ENCODE measurements at places on chromosomes 6 and 20.

GRCh38 chr20:35796571-35796970 lies 24.8 kb downstream of the PHF20 start:
- no peak for ATAC-seq

GRCh38 chr6:111598181-111598580 lies 7.5 kb downstream of the TRAF3IP2 start:
- ATAC-seq = no peak

GRCh38 chr6:128204616-128205015 lies 303.8 kb upstream of the THEMIS start:
- peak; percentile 65 for ATAC-seq

- no peak for ATAC-seq
These were observed 33.1 kb downstream of the CDH4 start for GRCh38 chr20:61285152-61285645.

GRCh38 chr6:44804546-44805159 lies 417.1 kb downstream of the CDC5L start:
- ATAC-seq = no peak

- ATAC-seq = peak; percentile 42
These were observed 22.9 kb downstream of the HLA-DRA start for GRCh38 chr6:32462609-32463008.

GRCh38 chr20:36228770-36229169 lies 7.5 kb upstream of the AAR2 start:
- ATAC-seq = no peak

DNA sequence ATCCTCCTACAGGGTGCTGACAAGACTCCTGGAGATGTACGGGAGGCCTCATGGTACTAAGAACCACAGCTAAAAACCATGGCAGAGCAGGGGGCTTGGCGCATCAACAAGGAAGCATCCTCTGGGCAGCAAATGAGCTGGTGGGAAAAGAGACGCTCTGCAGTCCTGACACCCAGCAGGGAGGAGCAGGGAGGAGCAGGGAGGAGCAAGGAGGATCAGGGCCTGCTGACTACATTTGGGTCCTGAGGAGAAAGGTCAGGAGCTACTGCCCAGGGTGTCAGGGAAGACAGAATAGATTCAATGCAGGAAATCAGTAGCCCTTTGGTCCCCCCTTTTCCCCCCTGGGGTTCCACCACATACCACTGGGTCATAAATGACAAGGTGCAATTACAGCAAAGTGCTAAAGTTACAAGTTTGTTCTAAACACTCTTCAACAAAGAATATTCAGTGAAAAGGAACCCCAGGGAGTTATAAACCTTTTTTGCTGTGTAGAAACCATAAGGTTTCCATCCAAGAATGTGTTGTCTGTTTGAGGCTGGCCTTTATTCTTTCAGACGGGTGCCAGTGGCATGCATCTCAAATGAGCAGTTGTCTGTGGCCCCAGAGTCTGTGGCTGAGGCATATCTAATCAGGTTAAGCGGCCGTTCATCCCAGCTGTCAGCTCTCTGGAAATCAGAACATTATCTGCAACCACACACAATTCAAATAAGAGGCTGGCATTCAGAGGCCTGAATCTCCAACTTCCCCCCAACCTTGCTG lies 325.0 kb downstream of the CDC5L start:
- ATAC-seq = no peak

DNA sequence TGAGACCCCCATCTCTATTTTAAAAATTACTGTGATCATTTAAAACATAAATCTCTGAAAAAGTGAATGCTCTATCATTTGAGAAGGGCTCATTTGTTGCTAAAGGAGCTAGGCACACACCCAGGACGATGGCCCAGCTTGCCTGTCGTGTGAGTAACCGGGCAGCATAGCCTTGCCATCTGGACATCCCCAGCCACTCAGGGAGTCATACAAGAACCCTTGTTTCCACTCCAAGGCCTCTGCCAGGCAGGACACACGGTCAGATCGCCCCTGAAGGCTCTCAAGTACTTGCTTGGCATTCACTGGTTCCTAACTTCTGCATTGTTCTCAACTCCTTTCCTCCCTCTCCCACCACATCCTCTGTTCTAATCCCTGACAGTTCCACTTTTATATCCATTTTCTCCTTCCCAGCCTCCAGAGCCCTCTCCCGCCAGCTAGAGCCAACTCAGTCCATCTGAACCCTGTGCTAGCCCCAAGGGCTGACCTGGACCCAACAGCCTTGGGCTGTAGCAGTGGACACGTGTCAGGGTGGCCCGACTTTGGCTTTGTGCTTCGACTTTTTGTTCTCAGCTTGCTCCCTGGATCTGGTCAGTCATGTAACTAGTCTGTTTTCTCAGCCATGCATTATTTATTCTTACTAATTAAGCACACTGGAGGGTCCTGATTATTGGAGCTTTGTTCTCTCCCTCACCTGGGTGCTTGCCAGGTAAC lies 15.7 kb upstream of the EZR start:
- ATAC-seq = no peak

- no peak for ATAC-seq
These were observed 27.8 kb downstream of the PPP1R16B start for GRCh38 chr20:38833154-38833856.

DNA sequence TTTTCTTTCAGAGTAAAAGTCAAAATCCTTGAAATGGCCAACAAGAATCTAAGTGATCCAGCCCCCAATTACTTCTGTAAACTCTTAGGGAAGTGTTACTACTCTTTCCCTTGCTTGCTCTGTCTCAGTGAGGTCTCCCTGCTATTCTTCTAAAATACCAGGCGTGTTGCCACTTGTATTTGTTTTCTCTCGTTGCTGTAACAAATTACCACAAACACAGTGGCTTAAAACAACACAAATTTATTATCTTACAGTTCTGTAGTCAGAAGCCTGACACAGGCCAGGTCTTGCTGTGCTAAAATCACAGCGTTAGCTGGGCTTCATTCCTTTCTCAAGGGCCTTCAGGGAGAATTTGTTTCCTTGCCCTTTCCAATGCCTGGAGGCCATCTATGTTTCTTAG lies 59.9 kb downstream of the HECA start:
- ATAC-seq = no peak

- peak; percentile 96 for ATAC-seq
These were observed 146.9 kb downstream of the MACROD2 start for GRCh38 chr20:14142171-14142570.

GRCh38 chr20:57330998-57331397 lies 1.4 kb downstream of the SPO11 start:
- ATAC-seq = no peak

DNA sequence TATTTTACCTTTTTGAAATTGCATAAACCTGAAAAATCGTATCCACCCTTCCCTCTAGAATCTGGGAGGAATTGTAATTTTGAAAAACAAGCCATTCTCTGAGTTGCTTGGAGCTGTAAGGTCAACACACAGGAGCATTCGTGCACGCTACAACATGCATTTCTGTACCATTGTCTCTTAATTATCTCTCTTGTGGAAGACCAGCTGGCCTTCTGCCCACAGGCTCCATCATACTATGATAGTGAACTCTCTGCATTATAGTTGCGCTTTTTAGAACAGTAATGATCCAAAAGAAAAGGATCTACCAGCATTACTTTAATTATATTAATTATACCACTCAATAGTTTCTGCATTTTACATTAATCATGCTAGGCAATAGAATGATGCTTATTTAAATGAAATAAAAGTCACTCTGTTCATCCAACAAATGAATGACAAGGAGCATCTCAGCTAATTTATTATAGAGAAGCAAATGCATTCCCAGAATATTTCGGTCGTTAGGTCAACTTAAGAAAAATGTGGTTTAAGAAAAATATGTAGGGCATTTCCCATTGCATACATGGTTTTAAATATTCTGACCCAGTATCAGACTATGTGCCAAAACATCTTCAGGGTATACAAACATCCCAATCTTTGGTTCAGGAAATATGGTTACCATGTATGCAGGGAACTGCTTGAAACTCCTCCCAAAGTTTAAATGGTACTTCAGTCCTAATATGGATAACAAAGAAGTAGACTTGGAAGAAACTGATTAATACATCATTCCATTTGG lies 263.5 kb downstream of the TFAP2A start:
- no peak for ATAC-seq

DNA sequence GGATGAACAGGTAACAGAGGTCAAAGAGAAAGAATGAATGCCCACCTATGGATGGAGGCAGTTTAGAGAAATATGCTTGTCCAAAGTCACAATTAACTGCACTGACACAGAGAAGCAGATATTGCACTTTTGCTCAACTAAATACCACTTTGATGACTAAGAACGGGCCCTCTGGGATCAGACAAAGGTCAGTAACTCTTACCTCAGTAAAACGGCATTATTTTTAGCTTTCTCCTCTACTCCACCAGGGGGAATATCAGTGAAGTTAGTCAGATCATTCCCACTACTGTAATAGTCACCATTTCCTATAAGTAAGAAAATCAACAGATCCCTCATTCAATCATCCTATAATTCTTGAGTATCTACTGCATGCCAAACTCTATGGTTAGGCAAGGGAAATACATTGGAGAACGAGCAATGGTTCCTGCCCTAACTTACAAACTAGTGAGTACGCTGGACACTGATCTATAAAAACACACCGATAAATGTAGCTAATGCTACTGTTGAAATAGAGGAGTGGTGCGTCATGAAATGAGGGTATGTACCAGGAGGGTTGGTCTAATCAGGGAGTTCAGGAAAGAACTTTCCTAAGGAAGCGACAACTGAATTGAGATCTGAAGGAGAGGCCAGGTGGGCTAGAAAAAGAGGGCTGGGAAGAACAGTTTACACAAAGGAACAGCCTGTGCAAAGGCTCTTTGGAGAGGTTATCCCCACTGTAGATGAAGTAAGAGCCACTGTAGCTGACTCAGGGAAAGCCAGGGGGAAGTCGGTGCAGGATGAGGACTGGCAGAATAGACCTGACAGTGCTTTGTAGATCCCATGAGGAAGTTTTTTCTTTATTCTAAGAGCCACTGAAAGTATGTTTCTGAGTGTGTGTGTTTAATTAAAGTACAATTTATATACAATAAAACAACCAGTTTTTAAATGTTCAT lies 9.2 kb downstream of the ECI2 start:
- ATAC-seq = no peak

- no peak for ATAC-seq
These were observed 23.9 kb downstream of the PDE7B start for GRCh38 chr6:135875446-135875845.

DNA sequence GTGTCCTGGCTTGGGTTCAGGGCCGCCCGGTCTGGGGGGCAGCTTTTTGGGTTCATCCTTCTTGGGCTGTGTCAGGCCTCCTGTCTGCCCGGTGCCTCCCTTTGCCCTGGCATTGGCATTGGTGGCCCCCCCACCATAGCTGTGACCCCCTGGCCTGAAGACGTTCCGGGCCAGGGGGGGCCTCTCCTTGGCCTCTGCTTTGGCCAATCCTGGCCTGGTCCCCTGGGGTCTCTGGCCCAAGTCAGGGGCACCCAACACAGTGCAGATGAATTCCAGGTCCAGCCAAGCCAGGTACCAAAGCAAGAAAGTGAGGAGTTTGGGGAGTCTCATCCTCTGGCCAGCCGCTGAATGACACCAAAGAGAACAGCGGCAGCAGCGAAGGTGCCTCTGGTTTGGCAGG lies 429 bp downstream of the GDF5 start:
- ATAC-seq = no peak

DNA sequence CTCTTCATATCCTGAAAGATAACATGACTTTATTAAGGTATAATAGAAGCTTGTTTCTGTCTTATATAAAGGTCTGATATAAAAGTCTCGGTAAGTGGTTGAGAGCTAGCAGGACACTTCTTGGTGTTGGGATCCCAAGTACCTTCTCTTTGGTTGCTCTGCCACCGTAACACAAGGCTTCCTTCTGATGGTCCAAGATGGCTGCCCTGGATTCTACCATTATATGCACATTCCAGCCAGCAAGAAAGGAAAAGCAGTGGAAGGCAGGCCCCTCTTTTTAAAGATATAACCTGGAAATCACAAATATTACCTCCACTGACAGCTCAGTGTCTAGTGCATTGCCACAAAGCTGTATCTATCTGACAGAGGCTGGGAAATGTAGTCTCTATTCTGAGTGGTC lies 75.0 kb downstream of the TSHZ2 start:
- ATAC-seq = no peak

GRCh38 chr6:75145976-75146375 lies 59.9 kb downstream of the COL12A1 start:
- ATAC-seq = no peak

GRCh38 chr6:15086348-15087158 lies 159.3 kb upstream of the JARID2 start:
- no peak for ATAC-seq

DNA sequence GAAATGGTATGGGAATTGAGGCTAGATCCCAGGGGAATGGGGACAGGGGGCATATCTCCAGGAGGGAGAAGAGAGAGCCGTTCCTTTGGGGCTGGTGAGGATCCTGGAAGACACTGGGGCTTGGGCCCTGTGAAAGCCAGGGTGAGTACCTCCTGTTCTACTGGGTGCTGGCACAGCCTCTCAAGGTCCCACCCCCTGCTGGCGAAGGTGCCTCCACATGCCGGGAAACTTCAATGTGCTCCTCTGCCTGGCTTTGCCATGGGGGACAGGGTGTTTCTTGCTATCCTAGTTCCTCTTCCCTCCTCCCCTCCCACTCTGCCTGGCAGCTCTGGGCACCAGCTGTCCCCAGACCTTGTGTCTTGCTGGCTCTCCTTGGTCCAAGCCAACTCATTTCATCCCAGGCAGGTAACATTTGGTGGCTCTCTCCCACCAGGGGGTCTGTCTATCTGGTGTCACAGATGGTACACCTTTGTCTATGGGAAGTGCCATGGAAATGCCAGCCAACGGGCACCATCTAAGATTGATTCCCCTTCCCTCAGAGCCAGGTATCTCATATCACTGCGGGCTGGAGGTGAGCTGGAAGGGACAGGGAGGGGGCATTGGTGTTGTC lies 56.8 kb downstream of the MDGA1 start:
- ATAC-seq = no peak

DNA sequence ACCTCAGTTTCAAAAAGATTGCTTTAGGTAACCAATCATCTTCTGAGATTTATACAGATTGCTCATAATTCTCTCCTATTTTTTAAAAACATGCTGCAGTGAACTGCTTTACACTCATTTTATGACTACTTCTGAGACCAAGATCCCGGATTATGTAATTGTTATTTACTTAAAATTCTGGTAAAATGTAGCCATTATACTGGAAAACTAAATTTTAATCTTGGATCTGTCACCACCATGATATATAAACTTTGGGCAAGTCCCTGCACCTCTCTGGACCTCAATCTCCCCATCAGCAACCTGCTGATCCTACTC lies 477 bp upstream of the PROCR start:
- ATAC-seq = no peak

GRCh38 chr6:135505648-135506047 lies 8.1 kb upstream of the AHI1 start:
- no peak for ATAC-seq

- ATAC-seq = no peak
These were observed 97.4 kb downstream of the PLCB4 start for GRCh38 chr20:9166153-9166780.

DNA sequence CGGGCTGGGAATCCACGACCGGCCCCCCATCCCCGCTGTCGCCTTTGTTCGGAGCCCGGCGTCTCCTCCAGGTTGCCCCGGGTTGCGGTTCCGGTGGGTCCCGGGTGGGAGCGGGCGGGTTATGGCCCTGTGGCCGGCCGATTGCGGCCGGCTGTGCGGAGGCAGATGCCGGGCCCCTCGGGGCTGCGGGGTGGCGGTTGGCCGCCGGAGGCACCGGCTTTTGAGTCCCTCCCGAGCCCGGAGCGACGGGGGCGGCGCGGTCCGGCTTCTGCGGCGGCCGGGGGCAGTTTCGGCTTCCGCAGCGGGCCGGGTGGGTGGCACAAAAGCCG lies 431 bp downstream of the LOC128125822 start:
- ATAC-seq = peak; percentile 11

GRCh38 chr6:240151-240550 lies 52.1 kb upstream of the DUSP22 start:
- ATAC-seq = no peak

- ATAC-seq = peak; percentile 33
These were observed 159.8 kb upstream of the ARID1B start for GRCh38 chr6:156617376-156617775.

- no peak for ATAC-seq
These were observed 30.4 kb upstream of the HIVEP2 start for GRCh38 chr6:142975365-142975764.
